Liver (tissue), 10 donors: ENCODE measurements at places on chromosomes 11 and 22. TPM values are rescaled to one million over a fixed set of nuclear protein-coding genes. Genes with fewer than 3 reads are reported as not detected.

- no peak overlapping the region for H3K4me3 ChIP-seq
- no peak overlapping the region for H3K27ac ChIP-seq
- DNase-seq, result no peak
- H3K36me3 ChIP-seq, result no peaks in the 10 kb centered on the region
- no peaks in the 10 kb centered on the region for H3K27me3 ChIP-seq
Observed at GRCh38 chr11:80987171-80987570, 1546.3 kb upstream of the TENM4 start.

DNA sequence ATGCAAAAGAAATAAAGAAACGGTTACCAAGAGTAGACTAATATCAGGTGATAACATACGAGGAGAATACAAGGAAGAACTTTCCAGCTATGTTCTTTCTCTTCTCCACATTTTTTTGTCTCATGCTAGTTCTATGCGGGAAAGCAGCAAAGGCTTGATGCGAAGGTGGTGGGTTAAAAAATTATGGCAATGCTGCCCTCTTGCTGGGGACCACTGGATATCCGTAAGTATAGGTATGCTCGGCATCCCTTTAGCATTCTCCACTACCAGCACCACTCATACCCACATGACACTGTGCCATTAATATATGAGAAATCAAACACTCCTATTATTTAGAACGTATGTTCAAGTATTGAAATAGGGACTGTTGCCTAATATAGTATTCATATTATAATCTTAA is 776.4 kb downstream of the LRRC4C start:
- no peaks in the 10 kb centered on the region for H3K4me1 ChIP-seq
- no peak overlapping the region for H3K27ac ChIP-seq
- DNase-seq, result no peak
- H3K27me3 ChIP-seq, result no peaks in the 10 kb centered on the region

DNA sequence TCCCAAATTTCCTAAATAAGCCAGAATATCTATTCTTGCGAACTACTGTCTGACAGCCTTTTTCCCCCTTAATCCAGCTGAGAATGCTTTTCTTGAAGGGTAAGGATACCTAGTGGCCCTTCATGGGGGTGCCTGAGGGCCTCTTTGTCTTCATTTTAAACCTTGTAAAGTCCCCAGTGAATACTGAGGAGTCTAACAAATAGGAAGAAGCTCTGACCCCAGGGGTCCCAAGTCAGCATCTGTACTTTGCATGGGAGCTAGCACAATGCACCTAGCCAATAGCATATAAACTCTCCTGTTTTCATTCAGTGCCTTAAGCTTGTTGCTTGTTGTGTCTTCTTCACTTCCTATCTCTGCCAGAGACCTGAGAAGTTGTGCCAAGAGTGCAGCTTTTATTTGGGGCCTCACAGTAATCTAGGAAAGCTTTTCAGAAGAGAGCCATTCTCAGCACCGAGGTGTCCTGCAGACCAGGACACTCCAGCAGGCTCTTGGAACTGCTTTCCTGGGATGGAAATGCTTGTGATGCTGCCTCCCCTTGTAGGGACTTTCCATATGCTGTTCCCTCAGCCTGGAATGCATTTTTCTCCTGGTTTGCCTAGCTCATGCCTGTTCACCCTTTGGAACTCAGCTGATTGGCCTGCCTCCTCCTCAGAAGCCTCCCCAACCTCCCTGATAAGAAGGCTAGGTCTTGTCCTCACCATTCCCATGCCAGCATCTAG is 37.2 kb downstream of the BMAL1 start:
- peaks cover 5% of the 10 kb centered on the region for H3K36me3 ChIP-seq
- peaks cover 18% of the 10 kb centered on the region for H3K4me1 ChIP-seq
- no peaks in the 10 kb centered on the region for H3K27me3 ChIP-seq
- no peak for DNase-seq

DNA sequence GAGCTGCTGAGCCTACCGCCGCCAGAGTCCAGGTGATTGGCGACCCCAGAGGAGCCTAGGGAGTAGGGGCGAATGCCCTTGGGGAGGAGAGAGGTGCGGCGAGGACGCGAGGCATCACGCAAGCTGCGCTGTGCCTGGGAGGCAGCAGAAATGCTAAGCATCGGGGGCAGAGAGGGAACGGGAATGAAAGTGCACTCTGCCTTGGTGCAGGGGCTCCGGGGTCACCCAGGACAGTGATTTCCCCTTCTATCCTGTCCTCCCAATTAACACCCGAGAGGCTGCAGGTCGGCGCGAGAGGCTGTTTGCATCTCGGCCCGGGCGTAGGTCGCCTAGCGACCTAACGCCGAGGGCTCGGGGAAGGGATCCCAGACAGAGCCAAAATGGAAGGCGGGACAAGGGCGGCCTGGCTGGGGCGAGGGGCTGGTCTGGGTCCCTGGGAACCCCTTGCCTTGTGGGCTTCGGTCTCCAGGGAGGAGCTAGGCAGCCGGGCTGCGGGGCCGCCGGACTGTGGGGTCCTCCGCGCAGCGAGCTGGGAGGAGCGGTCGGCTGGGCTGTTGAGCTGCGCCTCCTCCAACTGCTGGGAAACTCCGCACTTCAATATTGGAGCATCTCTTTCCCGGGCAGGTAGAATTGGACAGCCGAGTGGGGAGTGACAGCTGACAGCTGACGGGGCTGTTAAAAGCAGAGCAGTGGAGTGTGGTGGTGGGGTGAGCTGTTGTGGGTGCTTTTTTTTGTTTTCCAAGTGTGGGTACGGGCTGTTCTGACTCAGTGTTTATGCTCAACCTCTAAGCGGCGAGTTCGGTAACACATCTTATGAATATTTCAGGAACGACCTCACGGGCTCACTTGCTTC is 657 bp downstream of the ELMOD1 start:
- no peaks in the 10 kb centered on the region for H3K36me3 ChIP-seq
- H3K4me3 ChIP-seq, result peak overlapping the region; percentile 73
- H3K4me1 ChIP-seq, result peaks cover 21% of the 10 kb centered on the region
- no peak overlapping the region for H3K27ac ChIP-seq

GRCh38 chr22:36467042-36467810 is 14.2 kb downstream of the TXN2 start:
- peaks cover 6% of the 10 kb centered on the region for H3K4me1 ChIP-seq
- H3K27ac ChIP-seq, result no peak overlapping the region
- no peak overlapping the region for H3K4me3 ChIP-seq
- H3K27me3 ChIP-seq, result no peaks in the 10 kb centered on the region
- DNase-seq, result no peak

GRCh38 chr11:17014833-17015626 is 816 bp upstream of the PLEKHA7 start:
- peak overlapping the region; percentile 51 for H3K27ac ChIP-seq
- H3K27me3 ChIP-seq, result no peaks in the 10 kb centered on the region
- peak overlapping the region; percentile 90 for H3K4me3 ChIP-seq

GRCh38 chr11:121780971-121781370 is 328.2 kb upstream of the SORL1-AS1 start:
- no peaks in the 10 kb centered on the region for H3K4me1 ChIP-seq
- H3K4me3 ChIP-seq, result no peak overlapping the region
- H3K27me3 ChIP-seq, result no peaks in the 10 kb centered on the region
- no peak overlapping the region for H3K27ac ChIP-seq
- H3K36me3 ChIP-seq, result no peaks in the 10 kb centered on the region

The MRGPRX4 gene
- total RNA-seq, result not detected

The MOB2 gene
- 18.5 TPM for total RNA-seq

The OR5AK2 gene
- total RNA-seq, result not detected

The TTC38 gene
- total RNA-seq, result 389 TPM

The MMP12 gene
- total RNA-seq, result not detected
